NCI-H1930 (cell line): ENCODE measurements at places on chromosomes 5 and 9.

DNA sequence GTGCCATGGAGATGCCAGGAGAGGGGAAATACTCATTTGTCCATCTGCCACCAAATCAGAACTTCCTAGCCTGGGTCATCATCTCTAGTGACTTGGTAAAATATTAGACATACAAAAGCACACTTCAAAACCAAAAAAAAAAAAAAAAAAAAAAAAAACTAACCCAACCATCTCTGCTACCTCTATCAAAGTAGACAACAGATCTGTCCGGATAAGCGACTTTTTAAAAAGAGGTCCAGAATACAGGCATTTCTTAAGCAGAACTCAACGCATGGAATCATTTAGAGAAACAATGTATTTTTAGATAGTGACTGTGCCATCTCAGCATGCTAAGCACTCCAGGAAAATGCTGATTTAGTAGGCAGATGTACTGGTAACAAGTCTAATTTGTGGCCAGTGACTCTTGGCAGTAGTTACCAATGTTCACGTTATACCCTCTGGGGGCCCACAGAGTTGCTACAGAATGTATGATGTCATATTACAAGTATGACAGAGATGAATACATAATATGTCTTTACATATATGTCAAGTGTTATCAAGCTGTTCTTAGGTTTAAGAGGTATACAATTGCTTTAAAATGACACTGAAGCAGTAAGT is 107.8 kb downstream of the SMIM23 start:
- no peak for DNase-seq

DNA sequence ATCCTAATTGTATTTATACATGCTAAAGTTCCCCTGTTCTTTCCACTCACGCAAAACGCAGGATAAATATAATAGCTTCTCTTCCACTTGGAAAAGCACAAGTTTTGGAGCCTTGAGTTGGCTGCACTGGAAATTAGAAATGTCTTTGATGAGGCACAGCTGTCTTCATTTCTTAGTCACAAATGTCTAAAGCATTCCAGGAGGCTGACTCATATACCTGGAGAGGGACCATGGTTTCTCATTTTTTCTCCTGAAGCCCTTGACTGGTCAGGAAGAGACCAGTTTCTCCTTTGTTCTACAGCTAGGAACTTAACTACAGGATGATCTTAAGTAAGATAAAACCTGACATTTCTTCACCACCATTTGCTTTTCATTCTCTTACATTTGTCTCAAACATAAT is 16.2 kb downstream of the MTX3 start:
- no peak for DNase-seq

DNA sequence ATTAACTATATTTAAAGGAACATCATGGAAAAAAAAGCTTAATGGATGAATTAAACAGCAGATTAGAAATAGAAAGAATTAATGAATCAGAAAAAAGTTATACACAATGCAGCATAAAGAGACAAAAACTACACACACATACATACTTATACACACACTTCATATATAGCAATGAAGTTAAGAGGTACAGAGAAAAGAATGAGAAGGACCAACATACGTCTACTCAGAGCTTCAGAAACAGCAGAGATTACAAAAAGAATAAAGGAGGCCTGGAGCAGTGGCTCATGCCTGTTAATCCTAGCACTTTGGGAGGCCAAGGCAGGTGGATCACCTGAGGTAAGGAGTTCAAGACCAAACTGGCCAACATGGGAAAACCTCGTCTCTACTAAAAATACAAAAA is 133.9 kb upstream of the TNPO1 start:
- no peak for DNase-seq

- no peak for DNase-seq
Observed at GRCh38 chr9:108083160-108083750, 593.7 kb upstream of the KLF4 start.

DNA sequence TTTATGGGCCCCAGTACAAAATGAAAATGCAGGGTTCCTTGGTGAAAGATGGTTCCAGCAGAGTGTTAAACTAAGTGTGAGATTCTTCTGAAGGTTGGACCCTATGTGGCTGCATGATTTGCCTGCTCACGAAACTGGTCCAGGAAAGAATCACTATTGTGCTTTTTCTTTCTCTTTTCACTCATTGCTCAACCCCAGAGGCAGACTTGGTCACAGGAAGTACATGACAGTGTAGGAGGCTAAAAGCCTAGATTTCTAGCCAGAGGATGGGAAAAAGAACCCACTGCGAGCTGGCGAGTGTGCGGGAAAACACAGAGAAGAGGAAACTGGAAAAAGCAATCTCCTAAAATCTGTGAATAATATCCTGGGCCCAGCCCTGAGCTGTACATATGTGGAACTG is 18.6 kb downstream of the SLC36A2 start:
- DNase-seq = no peak

DNA sequence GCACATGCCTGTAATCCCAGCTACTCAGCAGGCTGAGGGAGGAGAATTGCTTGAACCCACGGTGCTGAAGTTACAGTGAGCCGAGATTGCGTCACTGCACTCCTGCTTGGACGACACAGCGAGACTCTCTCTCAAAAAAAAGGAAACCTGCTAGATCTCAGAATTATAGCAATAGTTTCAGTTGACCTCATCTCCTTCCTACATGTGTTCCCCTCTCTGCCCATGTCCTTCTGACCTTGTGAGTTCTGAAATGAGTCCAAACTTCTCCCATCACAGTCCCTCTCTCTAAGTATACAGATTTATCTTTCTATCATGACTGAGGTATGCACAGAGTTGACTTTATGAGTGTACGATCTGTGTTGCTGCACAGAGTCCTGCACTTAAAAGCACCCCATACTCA is 44.6 kb upstream of the SHOC1 start:
- DNase-seq = no peak

DNA sequence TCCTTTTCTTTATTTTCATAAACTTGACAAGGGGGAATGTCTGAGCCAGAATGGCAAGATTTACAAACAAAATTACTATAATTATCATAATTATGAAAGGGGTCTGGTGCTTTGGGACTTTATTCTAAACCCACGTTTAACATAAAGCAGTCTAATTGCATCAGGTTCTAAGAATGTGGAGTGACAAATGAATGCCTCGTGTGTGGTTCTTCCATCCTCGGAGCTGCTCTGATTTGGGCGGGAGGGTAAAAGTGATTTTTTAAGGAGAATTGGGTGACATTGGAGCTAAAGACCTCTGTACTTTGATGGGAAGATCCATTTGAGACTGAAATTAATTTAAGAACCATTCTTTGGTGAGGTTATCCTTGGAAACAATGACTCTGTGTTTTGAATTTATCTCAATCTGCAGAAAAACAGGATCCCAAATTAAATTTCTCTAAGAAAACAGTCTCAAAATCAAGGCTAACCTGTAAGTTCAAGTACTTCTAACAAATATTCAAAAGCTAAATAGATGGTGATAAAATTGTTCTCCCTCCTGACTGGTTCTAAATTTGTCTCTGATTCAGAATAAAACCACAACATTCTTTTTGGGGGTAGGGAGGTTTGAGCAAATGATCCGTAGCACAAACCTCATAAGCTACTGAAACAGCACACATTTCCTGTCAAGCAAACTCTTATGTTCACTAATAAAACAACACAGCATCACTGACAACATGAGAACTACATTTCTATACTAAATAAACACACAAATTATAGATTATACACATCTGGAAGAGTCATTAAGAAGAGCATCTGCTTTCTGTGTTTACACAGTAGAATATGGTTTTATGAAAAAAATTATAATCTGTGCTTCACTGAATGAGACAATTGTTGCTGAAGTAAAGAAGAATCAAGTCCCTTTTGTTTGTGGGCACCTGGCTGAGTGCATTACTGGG is 85.5 kb downstream of the DCP2 start:
- no peak for DNase-seq

DNA sequence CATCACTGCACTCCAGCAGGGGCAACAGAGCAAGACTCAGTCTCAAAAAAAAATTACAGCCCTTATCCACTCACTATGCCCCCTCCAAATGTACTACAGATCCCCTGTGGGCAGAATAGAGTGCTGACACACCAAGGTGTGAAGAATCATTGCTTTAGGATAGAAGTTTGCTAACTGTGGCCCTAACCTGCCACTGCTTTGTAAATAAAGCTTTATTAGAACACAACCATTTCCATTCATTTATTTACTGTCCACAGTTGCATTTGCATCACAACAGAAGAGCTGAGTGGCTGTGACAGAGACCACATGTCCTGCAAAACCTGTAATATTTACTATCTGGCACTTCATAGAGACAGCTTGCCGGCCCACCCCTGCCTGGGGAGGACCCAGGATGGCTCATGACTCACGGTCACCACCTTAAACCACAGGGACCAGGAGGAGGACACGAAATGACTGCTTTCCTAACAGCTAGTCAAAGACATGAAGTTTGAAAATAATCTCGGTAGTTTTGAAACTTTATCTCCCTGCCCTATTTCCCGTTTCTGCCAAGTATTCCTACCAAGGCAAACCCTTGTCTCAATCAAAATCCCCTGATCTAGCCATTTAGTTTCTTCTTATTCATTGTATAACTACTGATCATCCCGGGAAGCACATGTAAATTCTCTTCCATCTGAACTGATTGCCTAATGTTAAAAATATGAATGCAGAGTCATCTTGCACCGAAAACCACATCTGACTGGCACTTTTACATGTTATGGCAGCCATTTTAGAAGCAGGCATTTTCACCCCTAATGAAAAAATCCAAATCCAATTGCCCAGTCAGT is 206.1 kb downstream of the SLIT3 start:
- no peak for DNase-seq

DNA sequence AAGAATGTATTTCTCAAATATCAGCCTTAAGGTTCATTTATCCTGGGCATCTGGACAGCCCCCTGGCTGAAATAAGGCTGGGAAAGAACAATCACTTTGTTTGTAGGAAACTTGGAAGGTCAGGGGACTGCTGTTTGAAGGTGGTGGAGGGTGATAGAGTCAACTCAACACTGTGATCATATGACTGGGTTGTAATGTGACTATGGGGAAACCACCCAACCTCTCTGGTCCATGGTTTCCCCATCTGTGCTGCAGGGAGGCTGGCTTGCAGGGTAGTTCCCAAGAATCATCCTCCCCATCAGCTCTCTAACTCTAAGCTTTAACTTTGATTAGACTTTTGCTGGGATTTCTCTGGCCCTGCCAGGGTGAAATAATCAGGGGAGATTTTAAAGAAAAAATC is 10.0 kb downstream of the INSYN2B start:
- no peak for DNase-seq

GRCh38 chr9:20187318-20187717 is 398.5 kb upstream of the SLC24A2 start:
- no peak for DNase-seq

- DNase-seq = no peak
Observed at GRCh38 chr9:131657037-131657377, 82.9 kb downstream of the RAPGEF1 start.

DNA sequence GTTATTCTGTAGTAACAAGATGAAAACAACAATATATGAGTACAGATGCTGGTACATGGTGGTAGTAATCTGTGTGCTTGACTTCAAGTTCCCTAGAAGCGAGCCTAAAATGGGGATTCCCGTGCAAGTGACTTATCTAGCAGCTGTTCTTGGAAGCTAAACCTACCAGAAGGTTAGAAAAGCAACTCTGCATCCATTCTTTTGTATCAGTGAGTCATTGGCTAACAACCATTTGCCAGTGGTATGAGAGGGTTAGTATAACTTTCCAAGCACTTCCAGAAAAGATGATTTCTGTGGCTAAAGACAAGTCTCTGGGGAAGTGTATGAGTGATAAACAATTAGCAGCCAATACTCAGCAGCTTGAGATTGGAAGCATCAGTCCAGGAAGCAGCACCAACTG is 787.7 kb upstream of the CDH6 start:
- DNase-seq = no peak

DNA sequence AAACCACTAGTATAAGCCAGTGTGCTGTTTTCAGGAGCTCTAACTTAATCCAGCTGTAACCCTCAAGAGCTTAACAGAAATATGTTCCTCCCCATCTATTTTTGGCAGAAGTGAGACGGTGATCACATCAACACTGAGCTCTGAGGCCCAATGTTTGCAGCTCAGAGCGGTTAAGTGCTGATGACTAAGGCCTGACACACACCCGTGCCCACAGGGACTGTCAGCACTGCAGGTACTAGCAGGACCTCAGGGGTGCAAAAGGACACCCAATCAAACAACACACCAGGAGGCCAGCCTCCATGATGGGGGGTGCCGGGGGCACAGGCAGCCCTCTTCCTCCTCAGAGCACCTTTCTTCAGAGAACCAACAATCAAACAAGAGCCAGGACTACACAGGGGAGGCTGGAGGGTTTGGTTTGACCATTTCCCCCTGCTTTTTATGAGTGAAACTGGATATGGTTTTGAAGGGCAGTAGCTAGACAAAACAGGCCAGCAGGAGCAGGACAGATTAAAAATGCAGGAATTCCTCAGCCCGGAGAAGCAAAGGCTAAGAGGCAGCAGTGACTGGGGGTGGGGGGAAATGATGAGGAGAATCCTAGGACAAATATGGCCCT is 61.3 kb downstream of the RAPGEF1 start:
- DNase-seq = no peak

DNA sequence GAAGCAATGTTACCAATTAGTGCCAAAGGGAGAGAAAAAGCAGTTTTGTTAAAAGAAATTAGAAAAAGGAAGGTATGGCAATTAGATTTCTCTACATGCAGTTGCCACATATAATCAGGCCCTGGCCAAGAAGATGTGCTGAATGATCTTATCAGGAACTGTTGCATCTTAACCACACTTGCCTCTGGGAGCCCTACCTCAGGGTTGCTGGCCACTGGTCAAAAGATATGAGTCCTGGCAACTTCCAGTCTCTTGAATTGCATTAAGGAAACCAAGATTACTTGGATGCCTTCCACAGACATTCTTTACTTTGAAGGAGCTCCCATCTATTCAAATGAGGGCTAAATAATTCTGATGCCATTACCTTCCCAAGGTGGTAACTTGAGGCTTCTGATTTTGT is 60.4 kb downstream of the TNC start:
- DNase-seq = no peak

GRCh38 chr5:71778678-71779276 is 59.7 kb downstream of the CARTPT start:
- peak; percentile 26 for DNase-seq

DNA sequence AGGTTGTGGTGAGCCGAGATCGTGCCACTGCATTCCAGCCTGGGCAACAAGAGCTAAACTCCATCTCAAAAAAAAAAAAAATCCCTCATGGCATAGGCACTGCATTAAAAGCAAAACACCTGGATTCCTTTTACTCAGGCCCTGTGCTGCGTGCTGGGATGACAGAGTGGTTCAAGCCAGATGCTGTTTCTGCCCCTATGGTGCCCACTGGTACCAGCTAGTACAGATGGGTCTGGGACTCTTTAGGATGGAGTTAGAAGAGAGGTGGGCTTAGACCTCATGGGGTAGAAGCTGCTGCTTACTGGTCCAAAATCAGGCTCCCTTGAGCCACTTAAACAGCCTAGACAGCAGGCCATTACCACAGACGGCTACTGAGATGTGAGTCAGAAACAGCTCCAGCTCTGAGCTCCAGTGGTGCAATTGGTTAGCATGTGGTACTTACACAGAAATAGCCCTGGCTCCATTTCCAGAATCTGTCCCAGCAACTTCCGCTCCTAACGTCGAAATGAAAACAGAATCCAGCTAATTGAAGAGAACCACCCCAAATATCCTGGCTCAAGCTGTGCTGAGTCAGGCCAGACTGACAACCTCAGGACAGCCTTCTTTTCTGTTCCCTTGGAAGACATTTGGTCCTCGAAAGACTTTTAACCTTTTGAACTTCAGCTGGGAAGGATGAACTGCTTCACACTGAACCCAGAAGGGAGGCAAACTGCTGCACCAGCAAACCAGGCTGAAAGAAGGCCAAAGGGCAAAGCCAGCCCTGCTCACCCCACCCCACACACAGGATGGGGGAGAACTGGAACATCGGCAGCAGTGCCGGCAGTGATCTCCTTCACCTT is 15.5 kb downstream of the C5orf15 start:
- DNase-seq = no peak

- no peak for DNase-seq
Observed at GRCh38 chr5:72057816-72058215, 49.5 kb upstream of the MAP1B start.
